Glutamatergic neuron (in vitro differentiated cells): ENCODE measurements at places on chromosomes 2 and 18. TPM values are rescaled to one million over a fixed set of nuclear protein-coding genes. Genes with fewer than 3 reads are reported as not detected.

DNA sequence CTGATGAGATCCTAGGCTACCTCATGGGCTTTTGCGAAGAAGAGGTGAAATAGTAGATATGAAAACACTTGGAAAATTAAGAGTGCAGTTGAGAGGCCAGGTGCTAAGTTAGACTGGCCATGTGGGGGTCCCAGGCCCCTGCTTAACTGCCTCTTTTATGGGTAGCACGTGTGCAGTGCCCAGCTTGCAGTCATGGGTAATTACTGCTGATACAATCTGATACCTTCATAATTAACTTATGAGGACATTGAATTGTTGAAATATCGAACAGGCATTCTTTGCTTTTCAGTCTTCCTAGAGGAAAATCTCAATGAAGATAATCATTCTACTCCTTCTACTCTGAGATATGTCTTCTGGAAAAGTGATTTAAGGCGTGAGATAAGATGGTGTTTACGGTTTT is 11.6 kb downstream of the TRAF3IP1 start:
- DNase-seq = no peak

GRCh38 chr2:45130736-45131135 is 121.5 kb upstream of the SIX2 start:
- DNase-seq = no peak

The EML6 gene
- 0.91 TPM for total RNA-seq

DNA sequence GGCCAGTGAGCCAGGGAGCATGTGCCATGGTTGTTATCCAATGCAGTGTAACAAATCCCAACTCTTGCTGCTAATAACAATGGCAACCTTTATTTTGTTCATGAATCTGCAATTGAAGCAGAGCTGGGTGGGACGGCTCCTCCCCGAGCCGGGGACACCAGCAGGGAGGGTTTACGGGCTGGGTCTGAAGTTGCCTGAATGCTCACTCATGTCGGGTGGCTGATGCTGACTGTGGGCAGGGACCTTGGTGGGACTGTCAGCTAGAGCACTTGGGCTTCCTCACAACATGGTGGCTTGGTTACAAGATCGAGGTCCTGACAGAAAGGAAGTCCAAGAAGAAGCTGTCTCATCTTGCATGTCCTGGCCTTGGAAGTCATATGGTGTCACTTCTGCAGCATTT is 264.5 kb downstream of the NDUFA10 start:
- DNase-seq = peak; percentile 0

The CYP27C1 gene
- 4.3 TPM for total RNA-seq

The CXCR1 gene
- total RNA-seq = not detected

The C2orf68 gene
- total RNA-seq = 51.0 TPM

- DNase-seq = no peak
These were observed 44.3 kb upstream of the ZBTB7C start for GRCh38 chr18:48453330-48454066.

DNA sequence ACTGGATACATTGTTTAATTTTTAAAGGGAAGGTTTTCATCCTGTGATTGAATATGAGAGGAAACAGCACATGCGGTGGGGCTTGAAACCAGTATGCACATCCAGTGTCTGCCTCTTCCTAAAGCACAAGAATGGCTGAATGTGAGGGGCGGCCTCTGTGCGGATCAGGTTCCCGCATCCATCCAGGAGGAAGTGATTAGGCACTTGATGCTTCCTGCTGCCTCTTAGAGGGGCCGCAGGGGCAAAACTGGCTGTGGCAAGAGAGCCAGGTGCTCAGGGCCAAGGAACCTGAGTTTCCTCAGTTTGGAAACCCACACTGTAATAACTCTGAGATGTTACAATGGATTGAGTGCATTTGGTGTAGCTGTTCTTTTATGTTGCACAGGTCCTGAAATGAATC is 48.8 kb downstream of the THNSL2 start:
- no peak for DNase-seq

GRCh38 chr2:157438863-157439823 is 4.7 kb downstream of the CYTIP start:
- DNase-seq = no peak
